NCI-H2227 treated with DMSO at 0.1 percent for 48 hours (cell line): ENCODE measurements at places on chromosomes 3 and 15.

- no peak for DNase-seq
Measured at GRCh38 chr3:28586325-28586724, 237.7 kb upstream of the AZI2 start.

GRCh38 chr15:64824929-64825430 lies 467 bp downstream of the PIF1 start:
- DNase-seq: no peak

- no peak for DNase-seq
Measured at GRCh38 chr15:59189241-59189640, 17.4 kb upstream of the LDHAL6B start.

DNA sequence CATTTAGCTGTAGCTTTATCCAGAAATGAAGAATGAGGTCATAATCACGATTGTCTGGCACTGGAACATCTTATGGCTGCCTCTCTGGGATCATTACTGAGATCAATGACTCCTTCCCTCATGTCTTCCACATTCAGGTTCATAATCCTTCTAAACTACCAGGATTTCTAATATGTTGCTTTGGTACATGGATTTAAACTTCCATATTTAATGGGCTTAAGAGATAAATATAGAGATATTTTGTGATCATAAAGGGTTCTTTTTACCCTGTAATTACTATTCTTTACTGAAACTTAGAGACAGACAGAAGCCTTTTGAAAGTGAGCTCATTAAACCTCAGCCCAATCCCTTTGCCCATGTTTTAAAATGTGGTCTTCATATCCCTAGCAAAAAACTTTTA lies 575.4 kb upstream of the ALCAM start:
- no peak for DNase-seq

GRCh38 chr3:129310111-129311011 lies 31.7 kb downstream of the HMCES start:
- no peak for DNase-seq

- no peak for DNase-seq
Measured at GRCh38 chr3:157467200-157467599, 30.6 kb downstream of the PTX3 start.

DNA sequence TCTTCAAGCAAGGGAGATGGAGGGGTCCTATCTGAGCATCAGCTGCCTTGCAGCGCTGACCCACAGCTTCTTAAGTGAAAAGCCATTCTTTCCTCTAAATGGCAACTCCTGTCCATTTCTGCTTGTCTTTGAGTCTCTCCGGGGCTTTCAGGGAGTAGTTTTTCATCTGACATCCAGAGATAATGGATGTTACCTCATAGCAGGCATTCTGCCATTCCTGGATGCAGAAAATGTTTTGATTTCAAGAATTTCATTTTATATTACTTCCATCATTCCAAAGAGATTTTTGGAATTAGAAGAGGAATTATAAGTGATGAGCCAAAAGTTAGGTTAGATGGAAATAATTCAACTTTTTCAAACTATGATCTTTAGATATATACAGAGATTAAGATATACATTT lies 44.9 kb upstream of the GABRG3 start:
- DNase-seq: no peak

DNA sequence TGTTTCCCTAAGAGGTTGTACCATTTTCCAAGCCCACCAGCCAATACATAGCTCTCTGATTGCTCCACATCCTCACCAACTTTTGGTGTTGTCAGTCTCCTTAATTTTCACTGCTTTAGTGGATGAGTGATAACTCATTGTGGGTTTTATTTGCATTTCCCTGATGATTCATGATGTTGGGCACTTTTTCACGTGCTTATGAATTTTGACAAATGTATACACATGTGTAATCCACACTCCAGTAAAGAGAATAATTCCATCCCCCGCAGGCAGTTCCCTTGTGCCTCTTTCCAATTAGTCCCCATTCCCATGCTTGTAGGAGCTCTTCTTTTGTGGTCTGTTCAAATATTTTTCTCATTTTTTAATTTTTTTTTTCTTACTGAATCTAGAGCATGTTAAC lies 52.4 kb downstream of the ANP32A start:
- no peak for DNase-seq

DNA sequence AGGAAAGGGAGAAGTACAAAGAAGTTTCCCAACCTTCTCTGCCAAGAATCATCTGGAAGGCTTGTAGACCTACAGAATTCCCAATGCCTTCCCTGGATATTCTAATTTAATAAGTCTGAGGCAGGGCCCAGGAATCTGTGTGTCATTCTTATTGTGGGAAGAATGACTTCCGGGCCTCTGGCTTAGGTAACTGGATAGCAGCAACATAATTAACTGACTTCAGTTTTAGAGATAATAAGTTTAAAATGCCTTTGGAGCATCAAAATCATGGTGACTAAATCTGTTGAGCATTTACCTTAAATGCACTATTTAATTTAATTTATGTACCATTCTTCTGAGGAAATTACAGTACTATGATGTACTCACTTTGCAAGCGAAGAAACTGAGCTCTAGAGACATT lies 44.3 kb upstream of the TM4SF1 start:
- no peak for DNase-seq

DNA sequence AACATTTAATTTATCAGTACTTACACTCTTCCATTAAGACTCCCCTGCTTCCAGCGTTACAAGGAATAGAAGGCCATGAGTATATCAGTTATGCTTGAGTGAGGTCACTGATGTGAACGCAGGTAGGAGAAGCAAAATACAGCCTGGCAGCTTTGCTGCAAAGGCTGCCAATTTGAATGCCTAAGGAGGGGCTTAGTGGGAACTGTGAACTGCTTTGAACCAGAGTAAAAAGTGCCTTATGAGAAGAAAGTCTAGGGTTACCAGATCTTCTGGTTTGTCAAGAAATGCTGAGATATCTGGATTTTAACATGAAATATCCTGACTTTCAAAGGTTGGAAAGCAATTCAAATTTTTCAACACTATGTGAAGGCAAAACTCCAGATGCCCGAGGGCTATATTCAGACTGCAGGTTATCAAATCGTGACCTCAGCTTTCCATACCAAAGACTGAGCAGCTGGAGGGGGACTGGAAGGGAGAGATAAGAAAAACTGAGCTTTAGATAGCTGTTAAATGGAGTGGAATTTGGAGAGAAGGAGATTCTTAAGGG lies 446.3 kb upstream of the NECTIN3 start:
- no peak for DNase-seq

DNA sequence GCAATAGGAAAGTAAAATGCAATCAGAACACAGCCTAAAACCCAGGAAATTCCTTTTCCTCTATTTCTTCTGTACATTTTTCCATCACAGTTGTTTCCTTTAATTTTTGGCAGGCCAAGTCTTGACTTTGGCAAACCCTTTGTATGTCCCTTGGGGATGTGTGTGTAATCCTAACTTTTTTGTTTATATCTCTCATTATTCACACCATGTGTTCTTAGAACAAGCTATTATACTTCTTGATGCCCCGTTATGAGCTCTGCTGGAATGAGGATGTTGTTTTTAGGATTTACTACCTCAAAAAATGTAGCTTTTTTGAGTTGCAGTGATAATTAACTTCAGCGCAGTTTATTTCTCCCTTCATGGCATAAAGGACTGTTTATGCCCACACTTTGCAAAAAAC lies 123.4 kb downstream of the ABI3BP start:
- no peak for DNase-seq

- no peak for DNase-seq
Measured at GRCh38 chr15:56971571-56971970, 53.1 kb downstream of the TCF12 start.

DNA sequence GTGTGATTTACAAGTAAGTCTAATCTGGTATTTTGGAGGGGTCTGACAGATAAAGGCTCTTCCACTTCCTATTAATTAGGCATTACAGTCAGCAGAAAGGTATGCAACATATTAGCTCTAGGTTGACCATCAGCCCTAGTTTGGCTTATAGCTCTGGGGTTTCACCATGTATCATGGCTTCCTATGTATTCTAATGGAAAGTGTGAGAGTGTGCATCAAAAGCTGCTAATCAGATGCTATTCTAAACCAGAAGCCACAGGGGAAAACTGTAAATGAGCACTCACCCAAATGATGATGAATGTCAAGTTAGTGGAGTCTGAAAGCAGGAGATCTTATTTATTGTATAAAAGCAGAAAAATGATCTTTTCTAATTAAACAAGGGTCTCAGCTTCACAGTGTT lies 149.2 kb upstream of the MITF start:
- DNase-seq: no peak

DNA sequence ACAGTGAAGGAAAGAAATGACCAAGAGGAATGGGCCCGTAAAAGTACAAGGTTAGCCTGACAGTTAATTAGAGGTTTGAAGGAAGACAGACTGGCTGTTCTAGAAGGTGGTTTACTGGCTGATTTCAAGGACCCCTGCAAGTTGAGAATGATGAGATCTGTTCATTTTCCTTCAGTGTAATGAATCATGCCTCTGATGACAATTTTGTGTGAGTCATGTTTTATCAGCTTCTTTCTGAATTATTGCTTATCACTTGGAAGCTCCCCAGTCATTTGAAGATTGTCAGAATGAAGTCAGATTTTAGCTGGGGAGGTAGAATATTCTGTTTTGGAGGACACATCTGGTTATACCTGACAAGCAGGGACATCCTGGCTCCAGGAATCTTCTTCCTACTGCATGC lies 50.6 kb downstream of the DRD3 start:
- no peak for DNase-seq

DNA sequence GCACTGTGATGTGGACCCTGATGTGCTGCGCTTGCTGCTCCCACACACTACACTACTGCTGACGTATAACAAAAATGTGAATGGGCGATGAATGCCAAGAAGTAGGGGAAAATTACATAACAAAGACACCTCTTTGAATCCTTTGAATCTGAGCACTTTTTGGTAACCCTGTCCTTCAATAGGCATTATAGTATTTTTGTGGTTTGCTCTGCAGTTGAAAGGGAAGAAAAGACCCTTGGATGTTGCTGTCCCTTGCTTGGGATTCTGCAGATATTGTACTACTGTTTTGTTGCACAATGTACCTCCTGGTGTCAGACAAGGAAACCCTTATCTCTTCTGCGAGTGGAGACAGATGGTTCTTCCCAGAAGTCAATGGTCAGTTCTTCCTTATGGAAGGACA lies 124.8 kb upstream of the UBE3A start:
- DNase-seq: no peak

- DNase-seq: no peak
Measured at GRCh38 chr3:188824566-188824965, 347.2 kb upstream of the TPRG1 start.

GRCh38 chr3:46575577-46576222 lies 9.6 kb upstream of the LRRC2 start:
- no peak for DNase-seq

GRCh38 chr15:88014454-88015160 lies 241.9 kb downstream of the NTRK3 start:
- DNase-seq: no peak

DNA sequence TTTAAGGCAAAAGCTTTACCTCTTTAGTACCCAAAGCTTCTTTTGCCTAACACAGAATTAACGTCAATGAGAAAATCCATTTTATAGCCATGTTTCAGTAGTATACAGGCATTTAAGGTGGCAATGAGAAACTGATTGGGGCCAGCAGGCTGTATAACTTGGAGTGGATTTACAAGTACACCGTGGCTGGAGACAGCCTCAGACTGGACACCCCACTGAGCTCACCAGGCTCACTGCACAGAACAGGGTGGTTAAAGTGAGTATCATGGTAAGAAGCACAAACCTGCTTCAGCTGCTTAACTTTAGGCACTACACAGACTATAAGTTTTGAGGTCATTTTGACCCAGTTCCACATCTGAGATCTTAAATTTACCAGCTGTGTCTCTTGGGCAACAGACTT lies 8.9 kb downstream of the CPOX start:
- no peak for DNase-seq

GRCh38 chr3:174958671-174959328 lies 99.7 kb downstream of the NAALADL2 start:
- DNase-seq: no peak

DNA sequence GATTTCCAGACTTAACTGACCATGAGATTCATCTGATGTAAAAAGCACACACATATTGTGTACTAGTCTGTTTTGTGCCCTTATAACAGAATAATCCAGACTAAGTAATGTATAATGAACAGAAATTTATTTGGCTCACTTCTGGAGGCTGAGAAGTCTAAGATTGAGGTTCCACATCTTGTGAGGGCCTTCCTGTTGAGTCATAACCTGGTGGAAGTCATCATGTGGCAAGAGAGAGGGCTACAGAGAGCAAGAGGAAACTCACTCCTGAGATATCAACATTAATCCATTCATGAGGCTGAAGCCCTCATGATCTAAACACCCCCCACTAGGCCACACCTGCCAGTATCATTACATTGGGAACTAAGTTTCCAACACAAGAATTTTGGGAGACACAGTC lies 977.6 kb downstream of the MCTP2 start:
- DNase-seq: no peak

- DNase-seq: no peak
Measured at GRCh38 chr3:52289747-52290595, 2.3 kb downstream of the GLYCTK start.

DNA sequence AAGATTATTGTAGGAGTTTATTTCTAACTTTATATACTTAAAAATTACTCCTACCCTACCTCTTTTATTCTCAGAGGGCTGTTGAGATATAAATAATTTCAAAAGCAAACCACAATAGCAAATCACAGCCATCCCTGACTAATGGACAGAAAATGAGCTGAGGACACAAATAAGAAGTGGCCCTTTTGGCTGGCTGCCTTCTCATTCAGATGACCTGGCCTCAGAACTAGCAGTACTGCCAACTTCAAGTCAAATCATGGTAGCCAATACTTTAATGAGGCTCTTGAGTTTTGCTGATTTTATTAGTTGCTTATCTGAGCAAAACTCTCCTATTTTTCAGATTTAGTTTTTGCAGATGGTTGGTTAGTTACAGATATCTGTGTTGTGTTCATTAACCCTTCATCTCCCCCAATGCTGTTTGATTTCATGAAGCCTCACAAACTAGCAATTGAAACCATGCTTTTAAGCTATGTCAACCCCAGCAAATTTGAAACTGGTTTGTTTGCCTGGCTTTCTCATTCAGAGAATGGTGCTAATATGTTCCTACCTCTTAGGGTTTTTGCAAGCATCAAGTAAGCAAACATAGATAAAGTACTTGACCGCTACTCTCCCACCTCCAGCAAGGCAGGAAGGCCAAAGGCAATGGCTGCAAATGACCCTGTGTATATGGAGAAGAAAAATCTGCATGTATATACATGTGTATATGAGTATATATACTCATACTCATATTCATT lies 73.4 kb upstream of the HACD2 start:
- DNase-seq: no peak
